Stimulated activated CD8-positive, alpha-beta memory T cell treated with anti-CD3 and anti-CD28 coated beads, Interleukin-15, amount 100 ng/mL, for 24 hours (primary cell): ENCODE measurements at places on chromosomes 1 and 21.

GRCh38 chr1:23875382-23875781 is 7.3 kb upstream of the FUCA1 start:
- no peak for DNase-seq

DNA sequence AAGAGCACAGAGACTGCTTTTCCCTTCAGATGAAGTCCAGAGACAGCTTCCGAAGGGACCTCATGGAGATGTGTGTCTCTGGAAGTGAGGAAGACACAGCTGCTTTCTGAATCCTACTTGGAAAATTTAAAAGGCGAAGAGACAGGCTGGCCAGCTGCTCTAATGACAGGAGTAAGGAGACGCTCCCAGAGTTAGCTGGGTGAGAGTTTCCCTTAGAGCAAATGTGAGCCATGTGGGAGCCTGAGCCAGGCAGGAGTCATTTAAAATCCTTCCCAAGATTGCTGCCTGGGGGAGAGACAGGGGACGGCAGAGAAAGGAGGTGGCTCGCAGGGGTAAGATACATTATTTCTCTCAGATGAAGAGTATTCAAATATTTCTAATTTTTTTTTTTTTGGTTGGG is 53.1 kb downstream of the ZNF326 start:
- no peak for DNase-seq

DNA sequence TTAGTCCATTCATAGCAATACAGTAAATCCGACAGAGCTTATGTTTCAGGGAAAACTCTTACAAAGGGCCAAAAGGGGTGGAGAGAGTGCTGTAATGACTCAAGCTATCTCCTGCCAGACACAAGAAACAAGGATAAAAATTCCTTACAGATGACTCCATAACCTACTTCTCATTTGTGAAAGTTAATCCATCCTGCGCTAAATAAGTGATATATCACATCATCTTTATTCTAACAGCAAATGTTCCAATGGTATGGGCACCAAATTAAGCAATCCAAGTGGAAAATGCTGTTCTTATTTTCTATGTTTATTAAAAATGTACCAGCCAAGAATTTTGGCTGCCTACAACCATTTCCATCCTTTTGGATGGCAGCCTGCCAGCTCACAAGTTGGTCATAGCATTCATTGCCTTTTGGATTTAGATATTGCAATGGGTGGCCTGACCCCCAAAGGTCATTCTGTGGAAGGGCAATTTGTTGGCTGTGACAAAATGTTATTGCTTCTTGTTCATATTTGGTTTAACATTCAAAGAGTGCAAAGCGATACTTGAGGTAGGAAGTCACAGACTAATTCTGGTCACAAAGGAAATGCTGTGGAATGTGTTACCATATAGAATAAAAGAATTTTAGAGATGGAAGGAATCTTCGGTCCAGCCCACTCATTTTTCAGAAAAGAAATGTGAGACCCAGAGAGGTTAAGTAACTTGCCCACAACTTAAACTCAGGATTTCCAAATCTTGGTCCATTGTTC is 2.8 kb upstream of the ENAH start:
- DNase-seq = no peak

DNA sequence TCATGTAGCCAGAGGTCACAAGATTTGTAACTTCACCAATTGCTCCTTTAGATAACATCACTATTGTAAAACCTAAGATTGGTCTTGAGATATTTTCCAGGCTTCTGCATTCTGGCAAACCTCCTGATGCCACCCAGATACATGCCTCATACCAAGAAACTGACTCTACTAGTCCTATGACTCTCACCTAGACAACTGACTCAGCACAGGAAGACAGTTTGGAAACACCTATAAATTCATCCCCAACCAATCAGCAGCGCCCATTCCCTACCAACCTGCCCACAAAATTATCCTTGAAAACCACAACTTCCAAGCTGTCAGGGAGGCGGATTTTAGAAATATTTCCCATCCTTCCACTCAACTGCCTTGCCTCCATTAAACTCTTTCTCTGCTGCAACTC is 2.6 kb downstream of the NME7 start:
- DNase-seq = no peak
